ENCODE measurements at places on chromosomes 12 and 14.

GRCh38 chr12:93219947-93220346, 157.8 kb upstream of the NUDT4 start:
- H3K4me3 ChIP-seq: no peak overlapping the region
- H3K27me3 ChIP-seq: no peaks in the 10 kb centered on the region
- DNase-seq: no peak
- H3K27ac ChIP-seq: no peak overlapping the region

DNA sequence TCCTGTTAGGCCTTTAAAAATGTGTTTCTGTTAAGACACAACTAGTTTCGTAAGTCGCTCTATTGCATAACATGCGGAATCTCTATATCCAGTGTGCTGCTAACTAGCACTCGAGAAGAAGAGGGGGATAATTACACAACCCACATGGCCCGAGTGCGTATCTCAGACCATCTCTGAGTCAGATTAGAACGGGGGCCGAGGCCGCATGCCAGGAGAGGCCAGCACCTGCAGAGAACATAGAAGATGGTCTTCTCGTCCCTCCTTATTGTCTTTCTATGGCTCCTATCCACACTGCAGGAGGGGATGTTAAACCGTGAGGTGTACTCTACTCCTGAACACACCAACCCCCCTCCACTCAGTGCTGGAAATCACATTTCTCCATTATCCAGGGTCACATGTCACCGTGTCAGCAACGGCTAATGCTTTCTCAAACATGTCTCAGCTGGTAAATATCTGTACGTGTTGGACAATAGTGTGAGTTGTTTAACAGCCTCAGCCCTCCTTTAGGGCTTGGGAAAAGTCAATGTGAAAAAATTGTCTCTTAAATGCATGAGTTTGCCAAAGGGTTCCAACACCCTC, 56.3 kb downstream of the CCDC88C start:
- H3K36me3 ChIP-seq: peaks cover 39% of the 10 kb centered on the region
- H3K4me1 ChIP-seq: no peaks in the 10 kb centered on the region
- DNase-seq: no peak
- H3K4me3 ChIP-seq: no peak overlapping the region
- H3K27ac ChIP-seq: no peak overlapping the region
- H3K27me3 ChIP-seq: no peaks in the 10 kb centered on the region

GRCh38 chr12:20360407-20360806, 7.9 kb upstream of the PDE3A start:
- H3K4me1 ChIP-seq: no peaks in the 10 kb centered on the region
- no peaks in the 10 kb centered on the region for H3K36me3 ChIP-seq
- no peak overlapping the region for H3K27ac ChIP-seq
- no peak for DNase-seq
- no peaks in the 10 kb centered on the region for H3K27me3 ChIP-seq
- H3K4me3 ChIP-seq: no peak overlapping the region

GRCh38 chr14:50311337-50311971, 575 bp downstream of the L2HGDH start:
- no peak for DNase-seq
- H3K27ac ChIP-seq: peak overlapping the region; percentile 99
- H3K4me1 ChIP-seq: peaks cover 29% of the 10 kb centered on the region
- H3K36me3 ChIP-seq: peaks cover 9% of the 10 kb centered on the region
- H3K27me3 ChIP-seq: no peaks in the 10 kb centered on the region

DNA sequence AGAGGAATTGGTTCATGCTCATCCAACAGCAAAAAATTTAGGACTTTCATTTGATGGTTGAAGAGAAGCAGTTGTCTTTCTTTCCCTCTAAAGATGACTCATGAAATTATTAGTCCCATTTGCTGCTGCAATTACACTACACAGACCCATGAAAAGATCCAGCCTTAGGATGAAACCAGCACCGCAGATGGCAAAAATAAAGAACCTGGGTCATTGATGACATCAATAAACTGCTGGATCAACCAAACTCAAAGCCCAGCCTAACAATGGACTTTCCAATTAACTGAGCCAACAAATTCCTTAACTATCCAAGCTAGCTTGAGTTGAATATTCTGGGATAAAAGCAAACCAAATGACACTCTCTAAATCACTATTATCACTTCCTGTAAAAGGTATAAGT, 20.7 kb downstream of the DICER1 start:
- H3K4me3 ChIP-seq: no peak overlapping the region
- H3K27ac ChIP-seq: no peak overlapping the region
- DNase-seq: no peak
- no peaks in the 10 kb centered on the region for H3K27me3 ChIP-seq
- H3K4me1 ChIP-seq: no peaks in the 10 kb centered on the region

DNA sequence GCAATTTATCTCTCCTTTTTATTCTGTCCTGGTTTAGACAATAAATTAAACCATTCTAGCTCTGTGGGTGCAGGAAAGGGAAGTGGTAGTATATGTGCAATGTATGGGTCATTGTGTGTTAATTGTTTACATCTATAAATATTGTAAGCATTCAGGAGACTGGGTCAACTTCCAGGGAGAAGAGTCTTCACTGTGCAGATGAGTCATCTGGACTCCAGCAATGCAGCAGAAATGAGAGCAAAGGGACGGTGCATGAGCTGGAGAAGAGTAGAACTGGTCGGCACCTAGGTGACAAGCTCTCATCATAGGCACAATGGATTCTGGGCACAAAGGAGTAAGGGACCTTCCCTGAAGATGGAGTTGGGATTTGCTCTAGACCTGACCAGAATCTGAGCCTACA, 211.1 kb upstream of the DAAM1 start:
- H3K4me3 ChIP-seq: no peak overlapping the region
- DNase-seq: no peak
- H3K27me3 ChIP-seq: no peaks in the 10 kb centered on the region
- no peaks in the 10 kb centered on the region for H3K4me1 ChIP-seq
- no peaks in the 10 kb centered on the region for H3K36me3 ChIP-seq

- H3K36me3 ChIP-seq: no peaks in the 10 kb centered on the region
- DNase-seq: no peak
- no peaks in the 10 kb centered on the region for H3K4me1 ChIP-seq
- no peak overlapping the region for H3K4me3 ChIP-seq
- peaks cover 12% of the 10 kb centered on the region for H3K27me3 ChIP-seq
- no peak overlapping the region for H3K27ac ChIP-seq
These were observed 278.1 kb upstream of the FAR2 start for GRCh38 chr12:28870839-28871440.

DNA sequence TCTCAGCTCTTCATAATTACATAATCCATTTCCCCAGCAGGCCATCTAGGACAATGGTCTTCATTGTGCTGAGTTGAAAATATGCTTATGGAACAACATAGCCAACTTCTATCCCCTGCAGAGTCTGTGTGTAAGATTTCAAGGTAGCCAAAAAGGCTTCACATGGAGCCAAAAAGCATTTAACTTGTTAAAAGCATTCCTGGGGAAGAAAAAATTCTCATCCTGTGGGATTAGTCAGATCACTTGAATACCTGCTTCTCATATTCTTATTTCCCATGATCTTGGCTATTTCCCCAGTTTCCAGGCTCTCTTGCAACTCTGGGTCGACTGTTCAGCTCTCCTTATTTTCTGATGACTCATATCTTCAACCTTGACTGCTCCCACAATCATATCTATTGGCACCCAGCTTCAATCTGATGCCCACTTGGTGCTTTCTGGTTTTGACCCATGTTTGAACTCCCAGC, 178.9 kb downstream of the KLHL28 start:
- no peak overlapping the region for H3K4me3 ChIP-seq
- no peak overlapping the region for H3K27ac ChIP-seq
- H3K4me1 ChIP-seq: no peaks in the 10 kb centered on the region

- no peak overlapping the region for H3K4me3 ChIP-seq
- DNase-seq: no peak
- no peak overlapping the region for H3K27ac ChIP-seq
- peaks cover 37% of the 10 kb centered on the region for H3K4me1 ChIP-seq
- no peaks in the 10 kb centered on the region for H3K36me3 ChIP-seq
- H3K27me3 ChIP-seq: no peaks in the 10 kb centered on the region
These were observed 1.1 kb downstream of the PTPN6 start for GRCh38 chr12:6952121-6952862.

GRCh38 chr12:18130851-18131250, 40.9 kb upstream of the RERGL start:
- no peaks in the 10 kb centered on the region for H3K36me3 ChIP-seq
- no peak overlapping the region for H3K4me3 ChIP-seq
- no peaks in the 10 kb centered on the region for H3K27me3 ChIP-seq
- DNase-seq: no peak
- H3K4me1 ChIP-seq: no peaks in the 10 kb centered on the region
- no peak overlapping the region for H3K27ac ChIP-seq

GRCh38 chr14:56333359-56334292, 215.4 kb downstream of the PELI2 start:
- no peaks in the 10 kb centered on the region for H3K36me3 ChIP-seq
- peaks cover 32% of the 10 kb centered on the region for H3K4me1 ChIP-seq
- H3K4me3 ChIP-seq: no peak overlapping the region
- H3K27me3 ChIP-seq: no peaks in the 10 kb centered on the region
- DNase-seq: peak; percentile 28

DNA sequence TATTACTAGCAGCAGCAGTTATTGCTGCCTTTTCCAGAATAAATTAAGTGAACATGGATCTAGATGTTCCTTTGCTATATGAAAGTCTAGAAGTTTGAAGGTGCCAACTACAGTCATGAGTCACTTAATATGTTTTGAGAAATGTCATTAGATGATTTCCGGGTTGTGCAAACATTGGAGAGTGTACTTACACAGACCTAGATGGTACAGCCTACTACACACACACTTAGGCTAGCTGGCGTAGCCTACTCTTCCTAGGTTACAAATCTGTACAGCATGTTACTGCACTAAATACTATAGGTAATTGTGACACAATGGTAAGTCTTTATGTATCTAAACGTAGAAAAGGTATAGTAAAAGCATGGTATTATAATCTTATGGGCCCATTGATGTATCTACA, 368.1 kb downstream of the PDZRN4 start:
- no peak for DNase-seq
- no peak overlapping the region for H3K27ac ChIP-seq
- H3K27me3 ChIP-seq: no peaks in the 10 kb centered on the region
- H3K4me3 ChIP-seq: no peak overlapping the region
- no peaks in the 10 kb centered on the region for H3K4me1 ChIP-seq

DNA sequence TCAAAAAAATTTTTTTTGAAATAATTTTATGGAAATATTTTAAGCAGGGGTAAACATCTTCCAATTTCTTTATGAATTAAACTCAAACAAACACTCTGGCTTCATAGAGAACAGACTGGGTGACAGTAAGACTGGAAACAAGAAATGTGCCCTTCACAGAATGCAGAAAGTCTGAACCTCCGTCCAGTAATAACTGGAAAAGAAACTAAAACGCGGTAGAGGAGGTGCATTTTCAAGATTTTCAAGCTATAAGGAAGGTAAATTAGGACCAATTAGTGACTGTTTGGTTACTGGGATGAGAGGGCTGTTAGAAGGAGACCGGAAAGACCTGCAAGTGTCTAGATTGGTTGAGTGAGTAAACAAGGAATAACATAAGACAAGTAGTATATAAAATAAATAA, 245.7 kb downstream of the CEP128 start:
- H3K36me3 ChIP-seq: peaks cover 19% of the 10 kb centered on the region
- DNase-seq: no peak
- no peaks in the 10 kb centered on the region for H3K27me3 ChIP-seq
- no peak overlapping the region for H3K4me3 ChIP-seq
- no peak overlapping the region for H3K27ac ChIP-seq
- peaks cover 11% of the 10 kb centered on the region for H3K4me1 ChIP-seq

GRCh38 chr14:52949711-52950409, 990 bp downstream of the FERMT2 start:
- no peak for DNase-seq
- H3K27me3 ChIP-seq: no peaks in the 10 kb centered on the region
- H3K36me3 ChIP-seq: peaks cover 11% of the 10 kb centered on the region
- H3K27ac ChIP-seq: peak overlapping the region; percentile 72
- peaks cover 36% of the 10 kb centered on the region for H3K4me1 ChIP-seq

GRCh38 chr12:21428241-21428640, 9.2 kb upstream of the PYROXD1 start:
- no peak overlapping the region for H3K4me3 ChIP-seq
- no peaks in the 10 kb centered on the region for H3K36me3 ChIP-seq
- DNase-seq: no peak
- no peaks in the 10 kb centered on the region for H3K4me1 ChIP-seq
- no peak overlapping the region for H3K27ac ChIP-seq

- H3K4me1 ChIP-seq: no peaks in the 10 kb centered on the region
- H3K4me3 ChIP-seq: no peak overlapping the region
- DNase-seq: no peak
- H3K27me3 ChIP-seq: no peaks in the 10 kb centered on the region
- H3K36me3 ChIP-seq: no peaks in the 10 kb centered on the region
These were observed 11.0 kb upstream of the TBPL2 start for GRCh38 chr14:55451398-55451797.

DNA sequence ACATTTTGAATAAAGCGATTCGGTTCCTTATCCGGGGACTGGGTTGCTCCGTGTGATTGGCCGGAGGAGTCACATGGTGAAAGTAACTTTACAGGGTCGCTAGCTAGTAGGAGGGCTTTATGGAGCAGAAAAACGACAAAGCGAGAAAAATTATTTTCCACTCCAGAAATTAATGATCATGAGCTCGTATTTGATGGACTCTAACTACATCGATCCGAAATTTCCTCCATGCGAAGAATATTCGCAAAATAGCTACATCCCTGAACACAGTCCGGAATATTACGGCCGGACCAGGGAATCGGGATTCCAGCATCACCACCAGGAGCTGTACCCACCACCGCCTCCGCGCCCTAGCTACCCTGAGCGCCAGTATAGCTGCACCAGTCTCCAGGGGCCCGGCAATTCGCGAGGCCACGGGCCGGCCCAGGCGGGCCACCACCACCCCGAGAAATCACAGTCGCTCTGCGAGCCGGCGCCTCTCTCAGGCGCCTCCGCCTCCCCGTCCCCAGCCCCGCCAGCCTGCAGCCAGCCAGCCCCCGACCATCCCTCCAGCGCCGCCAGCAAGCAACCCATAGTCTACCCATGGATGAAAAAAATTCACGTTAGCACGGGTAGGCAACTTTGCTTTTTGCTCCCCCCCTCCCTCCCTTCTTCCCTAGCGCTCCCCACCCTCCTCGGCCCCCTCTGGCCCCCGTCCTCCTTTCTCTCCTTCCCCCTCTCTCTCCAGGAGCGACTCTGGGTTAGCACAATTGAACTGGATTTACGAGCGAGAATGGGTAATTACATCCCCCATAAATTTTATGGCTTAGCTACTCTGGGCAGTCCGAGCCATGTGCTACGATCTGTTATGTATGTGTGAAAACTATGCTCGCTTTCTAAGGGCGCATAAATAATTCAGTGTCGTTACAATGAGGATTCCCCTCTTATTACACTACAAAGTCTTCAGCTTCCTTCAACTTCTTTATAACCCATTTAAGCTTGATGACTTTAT, at the start of gene HOXC4:
HOXC4 (plus strand) TSS at position 85 of the 991 bp plus-strand sequence; CDS start at position 173, 88 bp downstream.
- H3K27ac ChIP-seq: no peak within 1 kb of the TSS
- no peak within 1 kb of the TSS for H3K4me3 ChIP-seq
- peaks cover 42% of the 10 kb centered on the region for H3K27me3 ChIP-seq

DNA sequence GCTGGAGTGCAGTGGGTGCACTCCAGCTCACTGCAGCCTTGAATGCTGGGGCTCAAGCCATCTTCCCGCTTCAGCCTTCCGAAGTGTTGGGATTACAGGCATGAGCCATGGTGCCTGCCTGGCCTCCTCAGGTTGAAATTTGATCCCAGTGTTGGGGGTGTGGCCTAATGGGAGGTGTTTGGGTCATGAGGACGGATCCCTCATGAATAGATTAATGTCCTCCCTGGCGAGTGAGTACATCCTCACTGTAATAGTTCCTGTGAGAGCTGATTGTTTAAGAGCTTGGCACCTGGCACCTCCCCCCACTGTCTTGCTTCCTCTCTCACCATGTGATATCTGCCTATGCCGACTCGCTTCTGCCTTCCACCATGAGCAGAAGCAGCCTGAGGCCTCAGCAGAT, 84.7 kb downstream of the TSPAN9 start:
- no peak for DNase-seq
- no peaks in the 10 kb centered on the region for H3K36me3 ChIP-seq
- peaks cover 4% of the 10 kb centered on the region for H3K27me3 ChIP-seq
- H3K4me1 ChIP-seq: no peaks in the 10 kb centered on the region

GRCh38 chr12:17489452-17489851, 600.5 kb downstream of the RERGL start:
- H3K27ac ChIP-seq: no peak overlapping the region
- no peaks in the 10 kb centered on the region for H3K4me1 ChIP-seq
- no peak for DNase-seq
